ENCODE measurements at places on chromosomes 7 and 10. TPM values are rescaled to one million over a fixed set of nuclear protein-coding genes. Genes with fewer than 3 reads are reported as not detected.
A peak's percentile ranks its signal among the peaks of the same experiment; 100 is the strongest.

- H3K4me3 ChIP-seq: no peak overlapping the region
- H3K4me1 ChIP-seq: no peaks in the 10 kb centered on the region
- H3K36me3 ChIP-seq: no peaks in the 10 kb centered on the region
- no peak overlapping the region for H3K27ac ChIP-seq
Measured at GRCh38 chr10:132752961-132753360, 33.0 kb downstream of the NKX6-2 start.

DNA sequence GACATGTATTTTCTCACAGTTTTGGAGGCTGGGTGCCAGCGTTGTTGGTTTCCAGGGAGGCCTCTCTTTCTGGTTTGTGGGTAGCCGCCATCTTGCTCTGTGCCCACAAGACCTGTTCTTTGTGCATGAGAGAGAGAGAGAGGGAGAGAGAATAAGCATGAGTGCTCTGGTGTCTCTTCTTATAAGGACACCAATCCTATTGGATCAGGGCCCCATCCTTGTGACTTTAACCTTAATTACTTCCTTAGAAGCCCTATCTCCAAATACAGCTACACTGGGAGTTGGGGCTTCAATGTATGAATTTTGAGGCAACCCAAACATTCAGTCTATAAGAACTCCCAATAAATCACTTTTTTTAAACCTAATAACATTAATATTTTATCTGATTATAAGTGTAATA, 114.6 kb downstream of the PARP12 start:
- H3K36me3 ChIP-seq: no peaks in the 10 kb centered on the region
- H3K4me3 ChIP-seq: no peak overlapping the region
- no peak for DNase-seq
- no peaks in the 10 kb centered on the region for H3K4me1 ChIP-seq
- no peaks in the 10 kb centered on the region for H3K27me3 ChIP-seq

- no peak overlapping the region for H3K27ac ChIP-seq
- no peaks in the 10 kb centered on the region for H3K4me1 ChIP-seq
- H3K36me3 ChIP-seq: no peaks in the 10 kb centered on the region
- H3K4me3 ChIP-seq: no peak overlapping the region
- H3K27me3 ChIP-seq: no peaks in the 10 kb centered on the region
Measured at GRCh38 chr10:69383558-69383957, 33.2 kb downstream of the TACR2 start.

DNA sequence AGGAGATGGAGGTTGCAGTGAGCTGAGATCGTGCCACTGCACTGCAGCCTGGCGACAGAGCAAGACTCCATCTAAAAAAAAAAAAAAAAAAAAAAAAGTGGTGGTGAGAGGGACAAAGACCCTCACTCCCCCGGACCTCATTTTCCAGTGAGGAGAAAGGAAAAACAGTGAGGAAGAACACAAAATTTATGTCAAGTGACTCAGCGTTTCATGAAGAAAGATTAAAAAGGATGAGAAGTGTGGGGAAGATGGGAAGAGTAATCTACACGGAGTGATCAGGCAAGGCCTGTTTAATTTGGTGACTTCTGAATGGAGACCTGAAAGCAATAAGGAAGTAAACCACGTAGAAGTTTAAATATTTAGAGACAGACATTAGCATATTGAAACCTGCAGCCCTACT, 7.0 kb downstream of the NUDT5 start:
- H3K4me1 ChIP-seq: no peaks in the 10 kb centered on the region
- no peaks in the 10 kb centered on the region for H3K27me3 ChIP-seq
- no peak for DNase-seq

- no peaks in the 10 kb centered on the region for H3K4me1 ChIP-seq
- H3K36me3 ChIP-seq: no peaks in the 10 kb centered on the region
- no peaks in the 10 kb centered on the region for H3K27me3 ChIP-seq
- no peak overlapping the region for H3K27ac ChIP-seq
- H3K4me3 ChIP-seq: no peak overlapping the region
Measured at GRCh38 chr10:26494018-26494417, 55.9 kb downstream of the APBB1IP start.

DNA sequence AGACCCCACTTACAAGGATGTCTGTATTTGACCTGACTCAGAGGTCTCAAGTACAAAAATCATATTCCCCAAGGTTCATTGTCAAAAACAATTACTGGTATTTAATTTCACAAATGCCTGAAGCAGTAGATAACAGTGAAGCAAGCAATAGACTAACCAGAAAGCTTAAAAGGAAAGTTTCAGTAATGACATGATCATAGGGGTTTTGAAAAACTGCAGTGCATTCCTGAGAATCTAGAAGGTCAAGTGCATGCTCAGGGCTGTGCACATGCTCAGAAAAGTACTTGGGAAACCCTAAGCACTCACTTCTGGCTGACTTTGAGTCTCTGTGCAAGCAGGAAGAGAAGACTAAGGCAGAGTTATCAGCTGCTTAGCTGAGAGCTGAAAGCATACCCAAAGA, 27.1 kb downstream of the RASGEF1A start:
- no peaks in the 10 kb centered on the region for H3K27me3 ChIP-seq
- no peaks in the 10 kb centered on the region for H3K36me3 ChIP-seq
- H3K27ac ChIP-seq: no peak overlapping the region
- H3K4me3 ChIP-seq: no peak overlapping the region
- no peaks in the 10 kb centered on the region for H3K4me1 ChIP-seq

- no peak for DNase-seq
- H3K36me3 ChIP-seq: no peaks in the 10 kb centered on the region
- H3K27me3 ChIP-seq: no peaks in the 10 kb centered on the region
- no peak overlapping the region for H3K27ac ChIP-seq
Measured at GRCh38 chr10:43258211-43258561, 8.7 kb downstream of the RASGEF1A start.

- peak overlapping the region; percentile 85 for H3K4me3 ChIP-seq
- H3K27ac ChIP-seq: peak overlapping the region; percentile 81
- no peaks in the 10 kb centered on the region for H3K27me3 ChIP-seq
Measured at GRCh38 chr7:2523461-2523936, 3.9 kb downstream of the LFNG start.

DNA sequence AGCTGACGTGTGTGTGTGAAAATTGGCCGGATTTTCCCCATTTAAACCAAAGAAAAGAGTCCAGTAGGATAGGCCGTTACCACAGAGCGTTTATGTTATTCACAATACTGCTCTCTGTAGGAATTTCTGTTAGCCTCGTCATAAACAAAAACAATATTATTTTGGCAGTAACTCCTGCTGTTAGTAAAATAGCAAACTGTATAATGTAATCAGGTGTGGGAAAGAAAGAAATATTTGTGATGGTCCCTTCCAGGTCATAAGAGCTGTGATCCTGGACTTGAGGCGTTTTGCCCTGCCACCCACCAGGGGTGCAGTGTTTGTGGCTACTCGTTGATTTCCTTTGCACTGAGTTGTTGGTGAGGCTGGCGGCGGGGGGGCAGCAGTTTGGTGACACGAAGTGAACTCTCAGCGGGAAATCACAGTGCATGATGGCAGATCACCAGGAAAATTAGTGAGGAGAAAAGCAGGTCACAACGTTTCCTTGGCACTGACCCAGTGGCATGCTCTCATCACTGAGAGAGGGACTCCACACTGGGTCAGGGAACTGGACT, 2.8 kb downstream of the EEPD1 start:
- H3K4me3 ChIP-seq: peak overlapping the region; percentile 65
- DNase-seq: no peak
- H3K27ac ChIP-seq: no peak overlapping the region

GRCh38 chr7:2820508-2820934, 23.6 kb downstream of the GNA12 start:
- no peak overlapping the region for H3K4me3 ChIP-seq
- peak overlapping the region; percentile 48 for H3K27ac ChIP-seq
- peaks cover 10% of the 10 kb centered on the region for H3K4me1 ChIP-seq
- H3K36me3 ChIP-seq: no peaks in the 10 kb centered on the region
- no peaks in the 10 kb centered on the region for H3K27me3 ChIP-seq

DNA sequence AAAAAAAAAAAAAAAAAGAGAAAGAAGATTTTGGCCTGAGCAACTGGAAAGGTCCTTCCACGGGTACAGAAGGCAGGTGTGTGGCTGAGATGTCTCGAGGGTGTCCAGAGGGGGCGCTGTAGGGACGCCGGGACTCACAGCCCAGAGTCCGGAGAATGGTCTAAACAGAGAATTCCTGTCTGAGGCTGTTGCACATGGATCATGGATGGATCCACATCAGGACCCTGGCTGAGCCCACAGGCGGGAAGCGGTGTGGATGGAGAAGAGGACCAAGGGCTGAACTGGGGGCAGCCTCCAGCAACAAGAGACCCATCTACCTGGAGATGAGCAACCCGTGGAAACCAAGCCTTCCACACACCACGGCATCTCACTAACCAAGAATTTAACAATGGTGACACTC, 55.0 kb downstream of the PKD1L1 start:
- H3K4me1 ChIP-seq: no peaks in the 10 kb centered on the region
- no peaks in the 10 kb centered on the region for H3K27me3 ChIP-seq
- H3K27ac ChIP-seq: no peak overlapping the region
- H3K36me3 ChIP-seq: no peaks in the 10 kb centered on the region

DNA sequence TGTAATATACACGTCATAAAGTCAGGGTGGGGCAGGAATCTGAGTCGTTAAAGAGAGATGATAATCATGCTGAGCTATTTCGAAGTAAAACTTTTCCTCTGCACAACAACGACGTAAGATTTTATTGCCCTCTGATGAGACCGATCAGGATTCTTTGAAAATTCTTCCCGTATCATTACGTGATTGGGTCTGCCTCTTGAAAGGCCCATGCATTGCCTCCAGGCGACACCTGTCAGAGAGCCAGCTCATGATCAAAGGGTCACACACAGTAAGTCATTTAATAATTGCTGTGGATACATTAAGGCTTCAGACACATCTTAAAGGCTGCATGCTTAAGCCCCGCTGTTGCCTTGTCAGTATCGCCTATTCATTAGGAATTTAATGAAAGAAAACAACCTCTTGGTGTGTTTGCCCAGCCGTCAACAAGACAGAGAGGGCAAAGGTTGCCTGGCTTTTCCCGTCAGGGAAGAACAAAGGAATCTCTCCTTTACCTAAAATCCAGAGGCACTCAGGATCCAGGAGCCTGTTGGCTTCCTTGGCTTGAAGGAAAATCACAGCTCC, 189.0 kb upstream of the SH2B2 start:
- H3K4me1 ChIP-seq: no peaks in the 10 kb centered on the region
- H3K36me3 ChIP-seq: no peaks in the 10 kb centered on the region
- H3K27me3 ChIP-seq: no peaks in the 10 kb centered on the region
- no peak for DNase-seq
- no peak overlapping the region for H3K27ac ChIP-seq
- H3K4me3 ChIP-seq: no peak overlapping the region

GRCh38 chr10:80397014-80397413, 11.3 kb upstream of the PRXL2A start:
- no peaks in the 10 kb centered on the region for H3K4me1 ChIP-seq
- H3K27me3 ChIP-seq: no peaks in the 10 kb centered on the region
- no peak overlapping the region for H3K27ac ChIP-seq
- H3K4me3 ChIP-seq: no peak overlapping the region
- DNase-seq: no peak

- DNase-seq: no peak
- H3K4me3 ChIP-seq: no peak overlapping the region
- H3K4me1 ChIP-seq: no peaks in the 10 kb centered on the region
- H3K27me3 ChIP-seq: no peaks in the 10 kb centered on the region
- H3K27ac ChIP-seq: no peak overlapping the region
- no peaks in the 10 kb centered on the region for H3K36me3 ChIP-seq
Measured at GRCh38 chr7:158314394-158314793, 273.2 kb downstream of the PTPRN2 start.

DNA sequence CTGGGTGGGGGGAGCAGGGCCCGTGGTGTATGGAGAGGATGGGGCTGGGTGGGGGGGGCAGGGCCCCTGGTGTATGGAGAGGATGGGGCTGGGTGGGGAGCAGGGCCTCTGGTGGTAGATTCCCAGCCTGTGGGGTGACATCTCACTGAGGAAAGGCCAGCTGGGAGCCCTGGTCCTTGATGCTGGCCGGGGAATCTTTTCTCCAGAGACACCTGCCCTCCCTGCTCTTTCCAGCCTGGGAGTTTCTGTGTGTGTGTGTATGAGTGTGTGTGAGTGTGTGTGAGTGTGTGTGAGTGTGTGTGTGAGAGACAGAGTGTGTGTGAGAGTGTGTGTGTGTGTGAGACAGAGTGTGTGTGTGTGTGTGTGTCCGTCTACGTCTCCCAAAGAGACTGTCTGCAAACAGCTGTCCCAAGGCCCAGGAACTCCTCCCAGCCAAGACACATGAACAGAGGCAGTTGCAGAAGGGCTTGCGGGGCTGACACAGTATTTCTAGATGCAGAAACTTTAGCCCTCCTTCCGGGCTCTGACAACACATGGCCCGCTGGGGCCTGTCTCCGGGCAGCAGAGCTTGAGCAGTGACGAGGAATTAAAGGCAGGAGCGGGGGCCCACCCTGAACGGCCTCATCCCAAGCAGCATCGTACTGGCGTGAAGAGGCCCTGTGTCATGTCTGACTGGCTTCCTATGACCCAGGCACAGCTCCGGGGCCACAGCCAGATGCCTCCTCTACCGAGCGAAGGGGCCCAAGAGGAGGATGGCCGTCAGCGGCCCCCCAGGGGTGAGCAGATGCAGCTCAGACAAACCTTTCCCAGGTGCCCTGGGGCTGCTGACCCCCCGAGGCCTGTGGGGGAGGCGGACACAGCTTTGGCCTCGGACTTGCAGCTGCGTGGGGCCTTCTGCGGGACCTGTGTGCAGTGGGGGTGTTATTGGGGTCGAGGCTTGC, 24.3 kb downstream of the FAM20C start:
- no peak overlapping the region for H3K4me3 ChIP-seq
- DNase-seq: no peak
- H3K36me3 ChIP-seq: no peaks in the 10 kb centered on the region
- no peaks in the 10 kb centered on the region for H3K27me3 ChIP-seq
- H3K27ac ChIP-seq: peak overlapping the region; percentile 32

DNA sequence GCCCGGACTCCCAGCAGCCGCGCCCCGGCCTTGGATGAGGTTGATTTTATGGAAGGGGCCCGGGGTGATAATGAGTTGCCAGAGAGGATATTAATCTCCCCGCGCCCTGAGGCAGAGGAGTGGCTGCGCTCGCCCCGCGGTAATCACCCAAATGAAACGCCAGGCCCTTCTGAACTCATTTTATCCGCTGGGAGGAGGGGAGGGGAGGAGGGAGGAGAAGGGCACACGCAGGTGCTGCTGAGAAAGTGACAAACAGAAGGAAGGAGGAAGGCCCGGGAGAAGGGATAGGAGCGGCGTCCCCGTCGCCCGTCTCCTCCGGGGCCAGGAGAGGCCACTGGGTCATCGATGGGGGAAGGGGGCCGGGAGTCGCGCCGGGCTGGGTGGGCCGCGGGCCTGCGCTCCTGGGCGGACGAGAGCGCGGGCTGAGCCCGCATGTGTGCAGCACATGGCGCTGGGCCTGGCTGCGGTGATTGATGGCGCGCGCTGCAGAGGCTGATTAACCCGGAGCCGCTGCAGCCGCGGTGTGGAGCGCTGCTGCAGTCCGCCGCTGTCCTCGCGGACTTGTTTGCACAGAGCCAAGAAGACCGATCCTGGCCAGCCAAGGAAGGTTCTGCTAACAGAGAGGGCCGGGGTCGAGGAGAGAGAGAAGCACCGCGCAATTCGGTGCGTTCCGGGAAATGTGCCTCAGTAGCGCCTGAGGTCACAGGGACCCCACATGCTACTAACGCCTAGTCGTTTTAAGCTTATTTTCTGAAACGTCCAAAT, 6.5 kb downstream of the MNX1 start:
- no peak overlapping the region for H3K4me3 ChIP-seq
- H3K27ac ChIP-seq: no peak overlapping the region
- peaks cover 8% of the 10 kb centered on the region for H3K27me3 ChIP-seq
- peaks cover 5% of the 10 kb centered on the region for H3K4me1 ChIP-seq
- H3K36me3 ChIP-seq: no peaks in the 10 kb centered on the region
- no peak for DNase-seq

ATOH7 gene
- not detected for total RNA-seq

TRIL gene
- 0.48 TPM for total RNA-seq

ZNF503 gene
- total RNA-seq: 3.6 TPM

TFR2 gene
- total RNA-seq: not detected
